ENCODE measurements at places on chromosomes 16 and 17.

DNA sequence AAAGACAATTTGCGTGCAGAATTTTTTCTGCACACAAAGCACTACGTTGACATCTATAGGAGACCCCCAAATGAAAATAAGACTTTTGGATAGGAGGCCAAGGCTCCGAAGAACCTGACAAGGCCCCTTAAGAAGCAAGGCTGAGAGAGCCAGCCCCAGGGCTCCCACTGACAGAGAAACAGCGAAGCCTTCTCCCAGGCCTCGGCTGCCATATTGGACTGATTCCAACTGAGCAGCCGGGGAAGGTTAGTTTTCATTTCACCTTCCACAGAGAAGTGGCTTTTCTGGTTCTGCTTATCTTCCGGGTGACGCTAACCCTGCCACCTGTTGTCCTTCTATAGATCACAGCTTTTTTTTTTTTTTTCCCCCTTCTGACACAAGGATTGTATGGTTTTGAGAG is 356.7 kb downstream of the SOX9 start:
- DNase-seq, result no peak

DNA sequence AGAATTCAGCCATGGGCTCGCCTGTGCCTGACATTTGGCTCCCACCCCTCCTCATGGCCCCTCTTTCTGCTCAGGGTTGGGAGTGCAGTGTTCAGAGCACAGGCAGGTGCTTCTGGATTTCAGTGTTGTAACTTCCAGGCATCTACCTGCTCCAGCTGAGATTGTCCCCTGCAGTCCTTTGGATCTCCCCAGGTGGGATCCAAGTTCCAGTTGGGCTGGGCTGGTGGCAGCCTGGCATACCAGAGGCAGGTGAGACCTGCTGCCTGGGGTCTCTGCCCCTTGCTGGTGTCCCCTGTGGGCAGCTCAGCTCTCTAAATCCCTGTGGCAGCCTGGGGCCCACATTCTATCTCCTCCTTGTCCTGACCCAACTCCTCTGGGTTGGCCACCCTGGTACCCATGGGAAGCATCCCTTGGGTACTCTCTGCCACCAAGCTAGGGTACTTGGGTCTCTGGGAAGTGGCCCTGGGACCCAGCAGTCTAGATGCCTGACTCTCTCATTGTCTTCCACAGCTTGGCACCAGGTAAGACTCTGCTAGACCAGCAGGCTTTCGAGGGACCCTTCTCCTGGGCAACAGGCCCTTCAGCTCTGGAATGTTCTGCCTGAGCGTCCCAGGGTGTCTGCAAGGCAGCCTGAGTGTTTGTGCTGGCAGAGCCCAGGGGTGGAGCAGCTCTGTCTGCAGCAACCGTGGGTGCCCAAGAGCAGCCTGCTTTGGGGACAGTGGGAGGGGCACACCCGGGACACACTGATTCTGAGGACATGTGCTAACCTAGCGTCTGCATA is 42.5 kb downstream of the DNAH17 start:
- DNase-seq, result no peak

- no peak for DNase-seq
Observed at GRCh38 chr17:9023392-9024218, 2.3 kb downstream of the NTN1 start.

- DNase-seq, result no peak
Observed at GRCh38 chr17:2214047-2214928, 89.3 kb downstream of the SMG6 start.

- peak; percentile 38 for DNase-seq
Observed at GRCh38 chr17:77636835-77637817, 321.4 kb upstream of the TNRC6C start.

- DNase-seq, result no peak
Observed at GRCh38 chr17:5922476-5922875, 147.7 kb upstream of the WSCD1 start.

- DNase-seq, result no peak
Observed at GRCh38 chr16:28580726-28581315, 16.0 kb downstream of the SULT1A2 start.

DNA sequence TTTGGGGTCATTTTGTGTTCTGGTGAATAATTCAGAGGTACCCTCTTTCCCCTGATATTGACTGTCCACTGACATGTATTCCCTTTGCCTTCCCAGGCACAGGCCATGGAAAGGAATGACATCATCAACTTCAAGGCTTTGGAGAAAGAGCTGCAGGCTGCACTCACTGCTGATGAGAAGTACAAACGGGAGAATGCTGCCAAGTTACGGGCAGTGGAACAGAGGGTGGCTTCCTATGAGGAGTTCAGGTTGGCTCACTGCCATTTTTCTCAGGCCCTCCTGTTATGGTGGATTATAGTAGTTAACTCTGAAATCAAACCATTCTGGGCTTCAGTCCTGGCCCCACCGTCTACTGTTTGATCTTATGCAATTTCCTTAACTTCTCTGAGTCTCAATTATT is 1.6 kb upstream of the EFTUD2 start:
- DNase-seq, result no peak

GRCh38 chr17:8681170-8681949 is 50.8 kb upstream of the MYH10 start:
- no peak for DNase-seq

DNA sequence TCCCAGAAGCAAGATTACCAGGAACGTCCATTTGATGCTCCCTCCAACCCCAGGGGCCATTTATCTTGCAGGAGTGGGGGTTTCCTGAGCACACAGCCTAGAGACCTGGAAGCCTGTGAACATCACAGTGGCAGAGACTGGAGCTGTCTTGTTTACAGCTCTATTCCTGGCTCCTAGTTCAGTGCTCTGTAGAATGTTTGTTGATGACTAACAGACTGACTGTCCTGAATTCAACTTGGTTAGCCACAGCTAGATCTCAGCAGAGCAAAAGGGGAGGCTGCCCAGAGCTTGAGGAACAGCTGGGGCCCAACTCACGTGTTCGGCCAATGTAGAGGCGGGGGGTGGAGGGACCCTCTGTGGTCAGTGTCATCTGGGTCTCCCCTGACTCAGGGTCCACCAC is 6.6 kb downstream of the ERN2 start:
- no peak for DNase-seq

DNA sequence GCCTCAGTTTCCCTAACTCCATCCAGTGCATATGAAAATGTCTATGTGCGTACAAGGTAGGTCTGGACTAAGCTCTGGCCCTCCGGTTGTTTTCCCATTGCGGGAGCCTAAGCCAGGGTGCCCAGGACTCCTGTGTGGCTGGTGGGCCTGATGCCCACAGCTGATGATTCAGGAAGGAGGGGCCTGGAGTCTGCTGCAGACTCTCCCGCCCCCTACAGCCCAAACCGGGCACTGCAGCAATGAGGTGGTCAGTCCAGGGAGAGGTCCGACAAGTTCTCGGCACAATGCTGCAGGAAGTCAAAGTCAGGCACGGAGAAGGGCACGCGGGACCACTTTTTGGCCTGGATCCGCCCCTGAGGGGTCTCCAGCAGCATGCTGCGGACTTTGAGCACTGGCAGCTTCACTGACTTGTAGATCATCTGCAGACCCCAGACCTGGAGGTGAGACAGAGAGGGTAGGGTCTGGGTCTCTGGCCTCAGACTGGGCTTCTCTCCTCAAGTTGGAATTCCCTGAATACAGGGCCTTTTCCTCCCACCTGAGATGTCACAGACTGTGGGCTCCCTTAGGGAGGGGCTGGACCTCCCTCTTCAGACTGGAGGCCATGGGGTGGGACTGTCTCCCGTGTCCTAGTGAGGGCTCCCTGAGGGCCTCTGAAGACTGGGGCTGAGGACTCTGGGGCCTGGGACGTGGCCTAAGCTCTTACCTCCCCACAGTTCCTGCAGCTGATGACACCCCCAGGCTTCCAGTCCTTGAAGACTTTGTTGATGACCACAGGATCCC is 3.4 kb upstream of the ZNF385C start:
- DNase-seq, result peak; percentile 96

- DNase-seq, result peak; percentile 93
Observed at GRCh38 chr17:44137891-44138709, 3.6 kb upstream of the HROB start.

GRCh38 chr16:49855280-49855821 is 561 bp downstream of the ZNF423 start:
- DNase-seq, result peak; percentile 86

GRCh38 chr16:89507834-89508590 is at the start of gene SPG7:
Gene SPG7 (plus strand): TSS chr16:89508403. CDS start chr16:89508418, 15 bp downstream.
- peak; percentile 86 for DNase-seq

GRCh38 chr17:28252436-28252835 is 66.6 kb upstream of the TMEM97 start:
- no peak for DNase-seq

DNA sequence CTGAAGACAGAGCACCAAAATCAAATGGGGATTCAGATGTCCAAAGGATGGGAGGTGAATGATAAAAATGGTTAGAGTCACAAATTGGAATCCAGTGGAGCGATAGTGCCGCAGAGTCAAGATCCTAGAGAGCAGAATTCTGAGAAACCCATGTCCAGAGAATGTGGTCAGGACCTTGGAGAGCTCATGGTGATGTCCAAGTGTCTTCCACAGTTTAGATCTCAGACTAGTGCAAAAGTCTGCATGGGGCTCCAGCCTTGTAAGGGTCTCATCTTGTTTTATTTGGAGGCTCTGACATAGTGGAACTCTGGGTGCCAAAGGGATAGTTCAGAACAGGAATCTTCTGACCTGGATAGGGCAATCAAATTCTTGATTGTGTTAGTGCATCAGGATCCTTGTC is 245.9 kb upstream of the HSBP1 start:
- no peak for DNase-seq

GRCh38 chr17:34420254-34420766 is 57.3 kb upstream of the CCL1 start:
- DNase-seq, result peak; percentile 88

- no peak for DNase-seq
Observed at GRCh38 chr17:4246674-4247073, 17.1 kb downstream of the ANKFY1 start.

GRCh38 chr17:66507103-66507923 is 204.9 kb downstream of the PRKCA start:
- no peak for DNase-seq

DNA sequence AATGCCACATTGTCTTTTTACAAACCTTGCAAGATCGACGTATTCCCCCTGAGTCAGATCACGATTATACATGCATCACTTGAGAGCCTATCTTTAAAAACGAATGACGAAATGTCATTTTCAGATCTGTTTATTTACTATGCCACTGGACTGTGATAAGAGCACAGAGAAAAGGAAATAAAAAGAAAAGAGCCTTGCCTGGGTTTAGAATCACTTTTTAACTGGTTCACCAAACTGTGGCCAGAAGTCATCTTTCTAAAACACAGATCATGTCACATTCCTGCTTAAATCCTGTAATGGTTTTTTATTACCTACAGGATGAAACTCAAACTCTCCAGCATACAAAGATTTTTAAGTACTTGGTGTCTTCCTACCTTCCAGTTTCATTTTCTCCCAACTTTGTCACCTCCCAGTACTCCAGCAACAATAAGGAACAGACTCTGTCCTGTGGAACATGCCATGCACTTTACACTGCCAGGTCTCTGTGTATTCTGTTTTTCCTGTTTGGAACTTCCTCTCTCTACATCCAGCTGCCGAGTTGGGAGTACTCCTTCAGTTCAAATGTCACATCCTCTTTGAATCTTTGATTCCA is 91.5 kb downstream of the SNX11 start:
- DNase-seq, result no peak

GRCh38 chr16:5444189-5444588 is 346.6 kb upstream of the EEF2KMT start:
- no peak for DNase-seq

- no peak for DNase-seq
Observed at GRCh38 chr16:27620541-27620940, 70.6 kb downstream of the KATNIP start.

DNA sequence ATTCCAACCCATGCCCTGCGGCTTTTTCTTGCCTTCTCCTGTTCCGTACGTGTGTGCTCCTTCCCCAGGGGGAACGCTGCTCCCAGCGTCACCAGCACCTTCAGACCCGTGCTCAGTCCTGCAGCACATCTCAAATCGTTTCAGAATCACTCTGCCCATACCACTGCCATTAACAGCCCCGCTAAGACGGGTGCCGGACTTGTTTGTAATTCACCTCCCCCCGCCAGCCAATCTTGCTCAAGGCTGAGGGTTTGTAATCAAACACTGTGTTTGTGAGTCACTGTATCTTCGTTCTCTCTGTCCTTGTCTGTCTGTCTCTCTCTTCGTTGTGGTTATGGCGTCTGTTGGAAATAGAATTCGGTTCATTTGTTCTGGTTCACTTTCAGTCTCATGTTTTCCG is 17.3 kb downstream of the CARD14 start:
- DNase-seq, result no peak

DNA sequence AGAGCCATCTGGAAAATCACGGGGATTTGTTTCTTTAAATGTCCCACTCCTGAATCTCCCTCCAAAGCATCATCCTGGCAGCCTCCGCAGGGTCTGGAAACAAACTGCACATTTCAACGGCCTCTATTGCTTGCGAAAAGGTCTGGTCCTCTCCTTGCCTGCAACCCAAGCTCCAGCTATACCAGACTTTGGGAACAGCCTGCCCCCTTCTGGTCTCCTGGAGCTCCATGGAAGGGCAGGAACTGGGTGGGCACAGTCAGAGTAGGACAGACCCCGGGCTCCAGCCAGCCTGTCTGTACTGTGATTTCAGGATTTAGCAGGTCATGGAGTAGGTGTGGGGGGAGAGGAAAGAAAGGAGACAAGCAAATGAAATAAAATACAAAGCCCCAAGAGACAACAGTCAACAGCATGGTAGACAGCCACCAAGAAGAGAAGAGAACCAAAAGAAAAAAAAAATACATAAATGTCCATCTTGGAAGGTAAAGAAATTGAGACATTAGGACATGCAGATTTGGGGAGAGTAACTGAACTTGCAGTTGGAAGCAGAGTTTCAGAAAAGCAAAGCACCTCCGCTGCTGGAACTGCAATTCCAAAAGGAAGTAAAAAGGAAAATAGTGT is 2.7 kb downstream of the XYLT1 start:
- DNase-seq, result peak; percentile 78

DNA sequence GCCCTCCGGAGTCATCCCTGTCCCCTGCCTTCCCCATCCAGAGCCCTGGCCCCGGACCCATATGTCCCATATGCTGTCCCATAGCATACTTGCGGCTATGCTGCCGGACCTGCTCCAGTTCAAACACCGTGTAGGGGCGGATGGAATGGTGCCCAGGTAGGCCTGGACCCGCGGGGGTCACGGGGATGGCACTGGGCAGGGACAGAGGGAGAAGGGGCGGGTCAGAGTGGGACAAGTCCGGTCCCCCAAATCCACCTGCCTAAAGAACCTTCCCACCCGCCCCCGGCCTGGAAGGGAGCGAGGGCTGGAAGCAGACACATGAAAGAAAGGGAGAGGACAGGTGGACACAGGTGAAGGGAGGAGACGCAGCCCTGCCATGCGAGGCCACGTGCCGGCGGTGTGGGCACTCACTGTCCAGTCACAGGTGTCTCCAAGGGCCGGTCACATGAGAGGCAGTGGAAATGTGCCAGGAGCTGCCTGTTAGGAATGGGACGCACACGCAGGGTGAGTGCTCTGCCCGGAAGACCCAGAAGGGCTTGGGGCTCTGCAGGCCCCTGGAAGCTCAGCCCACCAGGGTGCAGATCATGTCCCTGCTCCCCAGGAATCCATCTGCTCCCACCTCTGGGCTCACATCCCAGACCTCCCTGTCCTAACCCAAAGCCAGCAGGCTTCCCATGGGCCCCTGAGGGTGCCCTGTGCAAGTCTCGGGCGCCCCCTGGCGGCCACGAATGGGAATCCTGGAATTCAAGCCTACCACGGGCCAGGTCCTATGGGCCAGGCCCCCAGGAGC is 14.0 kb downstream of the UBALD2 start:
- peak; percentile 93 for DNase-seq

GRCh38 chr17:43917016-43917347 is 9.6 kb upstream of the MPP2 start:
- no peak for DNase-seq

Measured in H9 (cell line).